ENCODE measurements at places on chromosomes 1 and 21.

GRCh38 chr1:7948960-7949359, 8.3 kb upstream of the TNFRSF9 start:
- peak; percentile 81 for DNase-seq

DNA sequence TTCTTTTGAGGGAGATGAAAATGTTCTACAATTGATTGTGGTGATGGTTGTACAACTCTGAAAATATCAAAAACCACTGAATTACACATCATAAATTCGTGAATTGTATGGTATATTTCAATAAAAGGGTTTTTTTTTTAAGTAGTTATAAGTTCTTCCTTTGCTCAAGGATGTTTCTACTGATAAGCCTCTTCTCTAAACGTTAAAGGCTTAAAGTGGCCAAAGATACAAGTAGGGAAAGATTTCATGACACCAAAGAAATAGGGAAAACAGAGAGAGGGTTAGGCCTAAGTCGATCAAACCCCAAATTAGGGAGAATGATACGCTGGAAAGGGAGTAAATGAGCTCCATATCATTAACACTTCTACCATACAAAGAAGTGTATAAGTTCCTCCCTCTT, 4.1 kb downstream of the KDM5B start:
- no peak for DNase-seq

GRCh38 chr21:25887646-25888306, 153.0 kb downstream of the GABPA start:
- DNase-seq = no peak

- no peak for DNase-seq
Measured at GRCh38 chr1:240611228-240611618, 732 bp downstream of the GREM2 start.

GRCh38 chr1:223835754-223836153, 10.0 kb downstream of the TP53BP2 start:
- DNase-seq = no peak

- DNase-seq = no peak
Measured at GRCh38 chr1:74641161-74641560, 32.4 kb downstream of the ERICH3 start.
